A549 treated with CORT108297 at 1 μM for 4 hours (cell line): ENCODE measurements at places on chromosomes 2 and 18. TPM values are rescaled to one million over a fixed set of nuclear protein-coding genes. Genes with fewer than 3 reads are reported as not detected.

Gene YPEL5
- total RNA-seq: 47.3 to 52.1 TPM (median 49.0 TPM) in 5 replicates

Gene MEMO1
- total RNA-seq: 76.1 to 89.9 TPM (median 78.9 TPM) in 5 replicates

Gene PRKAG3
- total RNA-seq: not detected in 5 replicates

Gene SLC39A10
- 14.4 to 24.9 TPM (median 20.9 TPM) in 5 replicates for total RNA-seq

Gene CYBRD1
- total RNA-seq: 28.8 to 37.7 TPM (median 33.5 TPM) in 5 replicates

Gene NT5C1B
- total RNA-seq: not detected in 5 replicates

Gene IDH1
- 75.0 to 91.1 TPM (median 81.4 TPM) in 5 replicates for total RNA-seq

Gene ARHGAP15
- total RNA-seq: 0.25 TPM in 1 of 5 replicates, not detected in the others

Gene ELAC1
- 4.3 to 5.0 TPM (median 4.8 TPM) in 5 replicates for total RNA-seq

Gene EVX2
- not detected in 5 replicates for total RNA-seq

Gene PPP1R1C
- 1.6 to 2.2 TPM (median 1.8 TPM) in 5 replicates for total RNA-seq

Gene INO80C
- 21.4 to 25.5 TPM (median 23.1 TPM) in 5 replicates for total RNA-seq
